ENCODE measurements at places on chromosomes 16 and 17.

DNA sequence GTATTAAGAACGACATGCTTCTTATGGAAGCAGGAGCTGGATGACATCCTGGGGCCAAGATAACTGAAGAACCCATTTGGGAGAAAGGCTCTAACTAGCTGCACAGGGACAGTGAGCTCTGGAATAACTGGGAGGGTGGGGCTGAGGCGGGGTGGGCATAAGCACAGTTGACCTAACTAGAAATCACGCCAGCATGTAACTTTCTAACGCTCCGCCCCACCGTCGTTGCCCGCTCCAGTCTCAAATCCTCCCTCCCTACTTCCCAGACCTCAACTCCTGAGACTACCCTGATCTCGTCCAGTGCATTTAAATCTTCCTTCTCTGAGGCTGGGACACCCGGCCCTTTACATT lies 436 bp downstream of the PHB1 start:
- no peak for DNase-seq

DNA sequence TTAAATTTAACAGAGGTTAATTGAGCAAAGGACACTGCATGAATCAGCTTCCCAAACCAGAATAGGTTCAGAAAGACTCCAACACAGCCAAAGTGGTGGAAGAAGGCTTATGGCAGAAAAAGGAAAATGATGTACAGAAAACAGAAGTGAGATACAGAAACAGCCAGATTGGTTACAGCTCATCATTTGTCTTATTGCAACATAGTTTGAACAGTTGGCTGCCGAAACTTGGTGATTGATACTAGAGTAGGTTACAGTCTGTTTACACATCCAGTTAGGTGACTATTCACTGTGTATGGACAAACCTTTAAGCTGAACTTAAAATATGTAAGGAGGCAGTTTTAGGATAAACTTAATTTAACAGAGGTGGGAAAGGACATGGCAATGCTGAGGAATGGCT lies 18.3 kb downstream of the TMEM100 start:
- DNase-seq = no peak

GRCh38 chr16:11333702-11334101 lies 11.6 kb upstream of the RMI2 start:
- no peak for DNase-seq

DNA sequence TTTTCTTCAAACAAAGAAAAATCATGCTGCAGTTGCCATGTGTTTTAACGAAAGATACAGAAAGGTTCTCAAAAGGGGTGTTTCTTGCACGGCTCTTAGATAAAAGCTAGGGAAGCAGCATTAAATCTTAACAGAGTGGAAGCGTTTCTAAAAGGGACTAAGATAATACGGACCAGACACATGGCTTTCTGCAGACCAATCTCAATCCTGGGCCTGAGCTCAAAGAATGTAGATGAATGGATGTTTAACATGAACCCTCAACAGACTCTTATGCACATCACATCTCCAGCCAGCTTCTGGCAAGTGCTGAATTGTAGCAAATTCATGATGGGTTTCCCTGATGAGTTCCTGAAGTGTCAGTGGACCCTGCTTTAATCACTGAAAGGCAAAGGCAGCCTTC lies 80.2 kb upstream of the COX10 start:
- DNase-seq = peak; percentile 40

- no peak for DNase-seq
These were observed 163.6 kb downstream of the HS3ST3A1 start for GRCh38 chr17:13437966-13438779.

- no peak for DNase-seq
These were observed 99.3 kb upstream of the SOX9 start for GRCh38 chr17:72021417-72022041.

GRCh38 chr17:60905709-60906108 lies 228.1 kb downstream of the BCAS3 start:
- no peak for DNase-seq

GRCh38 chr17:57849163-57849873 lies 526 bp downstream of the MRPS23 start:
- DNase-seq = no peak

DNA sequence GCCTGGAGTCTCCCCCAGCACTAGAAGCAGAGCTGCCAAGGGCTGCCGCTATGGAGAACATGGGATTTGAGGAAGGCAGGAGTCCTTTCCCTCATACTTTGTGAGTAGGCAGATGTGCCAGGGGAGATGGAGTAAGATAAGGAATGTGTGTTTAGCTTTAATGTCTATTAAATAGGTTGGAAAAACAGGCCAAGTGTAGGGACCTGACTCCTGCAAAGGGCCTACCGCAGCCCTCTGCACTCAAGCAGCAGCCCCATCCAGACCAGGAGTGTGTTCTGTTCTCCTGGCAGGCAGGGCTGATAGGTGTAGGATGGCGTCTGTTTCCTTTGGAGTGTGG lies 1.8 kb upstream of the MIF4GD start:
- DNase-seq = no peak

GRCh38 chr17:66115246-66115645 lies 76.7 kb downstream of the CEP112 start:
- DNase-seq = no peak

- DNase-seq = peak; percentile 43
These were observed 437.8 kb downstream of the SLC39A11 start for GRCh38 chr17:72654706-72655105.

DNA sequence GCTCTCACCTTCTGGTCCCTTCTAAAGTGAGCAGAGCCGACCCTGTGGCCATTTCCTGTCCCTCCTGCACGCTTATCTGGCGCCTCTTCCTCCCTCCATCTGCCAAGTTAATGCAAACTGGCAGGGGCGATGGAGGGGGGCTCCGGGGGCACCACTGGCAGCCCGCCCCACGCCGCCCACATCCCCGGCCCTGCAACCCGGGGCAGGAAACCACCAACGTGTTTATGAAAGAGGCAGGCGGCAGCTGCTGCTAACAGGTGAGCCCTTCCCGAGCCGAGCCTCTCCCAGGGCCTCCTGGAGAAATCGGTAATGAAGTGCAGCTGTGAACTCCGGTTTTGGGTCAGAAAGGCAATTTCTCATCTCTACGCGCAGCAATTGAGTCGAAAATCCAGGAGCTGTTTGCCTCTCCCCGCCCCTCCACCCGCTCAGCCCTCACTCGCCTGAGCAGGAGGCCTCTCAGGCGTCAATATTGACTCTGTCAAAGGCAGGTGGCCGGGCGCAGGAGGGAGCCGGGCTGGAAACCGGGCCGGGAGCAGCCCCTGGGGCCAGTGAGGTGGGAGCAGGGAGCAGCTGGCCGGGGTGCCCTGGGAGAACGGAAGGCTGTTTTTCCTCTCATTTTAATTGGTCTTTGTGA lies 164.4 kb upstream of the GSE1 start:
- DNase-seq = no peak

- no peak for DNase-seq
These were observed 9.2 kb downstream of the SKAP1 start for GRCh38 chr17:48420823-48421222.

DNA sequence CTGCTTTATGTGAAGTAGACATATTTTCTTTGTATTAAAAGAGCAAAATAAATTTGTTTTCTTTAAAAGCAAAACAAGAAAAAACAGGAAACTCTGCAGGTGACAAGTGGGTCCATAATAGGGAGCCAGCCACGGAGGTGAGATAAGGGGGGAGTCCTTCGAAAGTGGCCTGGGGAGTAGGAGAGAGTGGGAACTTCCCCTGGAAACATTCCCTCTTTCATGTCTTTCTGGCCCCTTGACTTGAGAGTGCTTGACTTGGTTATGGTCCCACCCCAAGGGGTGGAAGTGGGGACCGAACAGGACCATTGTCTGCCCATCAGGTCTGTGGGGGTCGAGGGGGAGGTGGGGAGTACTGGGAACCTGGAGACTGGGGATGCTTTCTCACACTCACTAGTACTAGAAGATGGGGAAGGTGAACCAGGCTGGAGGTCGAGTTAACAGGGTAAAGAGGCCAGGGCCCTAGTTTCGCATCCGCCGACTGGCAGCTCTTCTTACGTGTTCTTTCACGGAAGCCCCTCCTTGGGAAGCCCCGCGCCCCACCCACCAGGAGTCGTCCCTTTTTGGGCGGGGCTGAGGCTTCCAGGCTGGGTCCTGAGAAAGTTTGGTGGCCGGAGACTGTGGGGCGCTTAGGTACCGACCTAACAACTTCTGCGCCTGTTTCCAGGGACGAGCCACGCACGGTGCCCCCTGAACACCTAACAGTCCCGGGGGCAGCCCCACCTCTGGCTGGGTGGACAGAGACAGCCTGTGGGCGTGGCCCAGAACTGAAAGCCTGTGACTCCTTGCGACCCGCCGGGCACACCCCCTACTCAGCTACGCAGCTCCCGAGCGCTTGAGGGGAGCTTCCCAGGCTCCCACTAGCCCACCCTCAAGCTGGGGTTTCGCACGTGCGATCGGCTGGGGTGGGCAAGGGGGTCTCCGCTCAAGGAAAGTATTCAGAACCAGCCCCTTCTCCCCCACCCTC lies 790 bp downstream of the TRADD start:
- DNase-seq = no peak

GRCh38 chr16:78982096-78982744 lies 618.3 kb downstream of the MAF start:
- no peak for DNase-seq

DNA sequence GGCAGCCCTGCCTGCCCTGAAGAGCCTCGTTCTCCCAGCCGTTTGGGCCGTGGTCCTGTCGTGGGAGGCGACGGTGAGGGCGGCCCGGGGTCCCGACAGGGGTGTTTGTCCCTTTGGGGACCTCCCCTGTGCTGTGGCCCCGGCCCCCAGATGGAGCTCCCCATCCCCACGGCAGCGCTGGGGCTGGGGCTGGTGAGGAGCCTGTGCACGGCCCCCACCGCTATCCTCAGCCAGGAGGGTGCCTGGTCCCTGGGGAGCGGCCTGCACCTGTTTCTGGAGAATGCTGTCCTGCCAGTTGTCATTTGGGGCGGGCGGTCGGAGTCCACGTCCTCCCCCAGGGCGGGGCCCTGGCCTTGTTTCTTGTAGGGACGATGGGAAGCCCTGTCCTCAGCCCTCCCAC lies 6.6 kb downstream of the CAPN15 start:
- DNase-seq = no peak

DNA sequence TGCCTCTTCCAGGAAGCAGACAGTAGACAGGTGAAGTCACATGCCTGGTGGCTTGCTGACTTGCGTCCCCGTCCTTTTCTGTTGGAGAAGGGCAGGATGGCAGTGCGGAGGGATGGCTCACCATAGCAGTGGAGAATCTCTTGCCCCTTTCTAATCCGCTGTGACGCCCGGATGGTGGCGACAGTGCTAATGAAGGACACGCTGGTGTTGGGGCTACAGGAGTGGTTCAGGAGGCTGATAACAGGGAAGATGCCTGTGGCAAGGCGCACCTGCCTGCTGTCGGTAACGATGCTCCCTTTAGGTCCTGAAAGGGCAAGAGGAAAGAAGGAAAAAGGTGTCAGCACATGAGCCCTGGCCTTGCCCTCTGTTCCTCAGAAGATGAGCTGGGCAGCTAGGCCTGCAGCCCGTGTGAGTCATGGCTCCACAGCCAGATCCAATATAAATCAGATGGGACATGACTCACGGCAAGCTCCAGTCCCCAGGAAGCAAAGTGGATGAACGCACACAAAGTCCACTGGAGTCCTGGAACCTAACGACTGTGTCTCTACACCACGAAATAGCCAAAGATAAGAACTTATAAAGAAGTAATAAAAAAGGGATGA lies 25.5 kb downstream of the SERPINF1 start:
- no peak for DNase-seq

DNA sequence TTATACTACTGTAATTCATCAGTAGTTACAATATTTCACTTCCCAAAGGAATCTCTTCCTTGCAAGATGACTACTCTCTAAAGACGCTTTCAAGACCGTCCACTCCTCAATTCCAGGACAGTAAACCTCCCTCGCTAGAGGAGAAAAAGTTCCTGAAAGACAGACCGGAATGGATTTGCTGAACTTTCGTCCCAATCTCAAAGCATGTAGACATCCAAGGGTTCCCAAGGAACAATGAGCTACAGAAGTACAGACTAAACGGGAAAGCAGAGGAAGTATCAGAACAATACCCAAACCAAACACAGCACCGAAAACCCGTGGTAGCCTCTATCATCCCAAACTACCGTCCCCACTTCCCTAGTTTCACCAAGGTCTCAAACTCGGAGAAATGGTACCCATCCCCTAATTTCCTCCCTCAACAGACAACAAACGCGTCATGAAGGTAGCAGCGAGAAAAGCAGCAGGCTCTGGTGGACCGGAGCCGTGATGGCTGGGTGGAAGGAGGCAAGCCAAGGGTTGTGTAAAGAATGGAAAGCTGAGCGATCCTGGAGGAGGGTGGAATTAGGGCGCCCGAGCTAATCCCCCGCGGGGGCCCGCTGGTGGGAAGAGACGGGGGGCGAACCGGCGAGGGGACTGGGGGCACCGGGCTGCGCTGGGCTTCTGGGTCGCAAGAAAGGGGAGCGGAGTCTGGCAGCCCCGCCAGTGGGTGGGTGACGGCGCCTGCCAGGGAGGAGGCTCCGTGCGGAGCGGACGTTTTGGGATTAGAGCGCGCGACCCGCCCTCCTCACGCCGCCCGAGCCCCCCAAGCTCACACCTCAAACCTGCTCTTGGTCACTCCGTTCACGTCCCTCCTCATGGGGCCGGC lies 647 bp downstream of the FBXL20 start:
- DNase-seq = no peak

DNA sequence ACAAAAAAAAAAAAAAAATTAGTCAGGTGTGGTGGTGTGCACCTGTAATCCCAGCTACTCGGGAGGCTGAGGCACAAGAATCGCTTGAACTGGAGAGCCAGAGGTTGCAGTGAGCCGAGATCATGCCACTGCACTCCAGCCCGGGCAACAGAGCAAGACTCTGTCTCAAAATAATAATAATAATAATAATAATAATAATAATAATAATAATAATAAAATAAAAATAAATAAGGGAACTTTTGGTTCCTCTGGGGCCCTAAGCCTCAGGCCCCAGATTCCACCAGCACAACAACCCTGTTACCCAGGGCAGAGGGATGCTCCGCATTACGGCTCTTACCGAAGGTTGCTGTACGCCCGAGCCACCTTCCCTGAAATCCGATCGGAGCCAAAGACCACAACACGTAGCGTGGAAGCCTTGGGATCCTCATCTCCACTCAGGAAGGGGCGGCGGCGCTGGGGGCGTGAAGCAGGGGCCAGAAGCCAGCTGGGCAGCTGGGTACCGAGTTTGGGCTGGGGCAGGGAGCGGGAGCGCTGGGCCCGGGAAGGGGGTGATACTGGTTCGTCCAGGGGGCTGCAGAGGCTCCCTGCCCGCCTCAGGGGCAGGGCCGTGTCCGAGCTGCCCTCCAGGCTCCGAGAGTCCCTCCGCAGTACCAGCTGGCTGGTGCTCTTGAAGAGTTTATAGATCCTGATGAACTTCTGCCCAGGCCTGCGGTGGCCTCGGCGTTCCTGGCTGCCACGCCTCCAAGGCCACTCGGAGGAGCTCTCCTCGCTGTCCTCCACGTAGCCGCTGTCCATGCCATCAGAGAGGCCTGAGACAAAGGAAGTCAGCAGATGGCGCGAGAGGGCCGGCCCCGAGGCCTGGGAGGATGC lies 20.6 kb upstream of the PIK3R6 start:
- DNase-seq = peak; percentile 39

GRCh38 chr16:61820398-61820797 lies 215.8 kb downstream of the CDH8 start:
- no peak for DNase-seq

DNA sequence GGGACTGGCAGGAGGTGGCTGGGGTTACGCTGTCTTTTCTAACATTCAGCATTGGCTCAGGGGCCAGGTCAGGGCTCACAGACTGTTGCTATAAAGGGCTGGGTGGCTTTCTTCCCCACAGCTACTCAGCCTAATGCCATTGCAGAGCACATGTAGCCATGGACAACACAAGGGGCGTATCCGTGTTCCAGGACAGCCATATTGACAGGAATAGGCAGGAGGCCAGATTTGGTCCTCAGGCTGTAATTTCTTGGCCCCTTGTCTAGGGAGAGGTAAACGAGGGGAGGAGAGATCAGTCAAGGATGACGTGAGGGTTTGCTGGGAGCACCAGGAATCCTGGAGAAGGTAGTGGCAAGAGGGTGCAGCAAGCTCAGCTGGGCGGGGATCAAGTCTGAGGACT lies 21.2 kb upstream of the MYO15B start:
- no peak for DNase-seq

Measured in spinal cord (tissue), 10 donors.